ENCODE measurements at places on chromosomes 3 and 15.

GRCh38 chr15:77871852-77872371 is 205.6 kb downstream of the TBC1D2B start:
- no peak for DNase-seq

- DNase-seq = no peak
Measured at GRCh38 chr15:45114076-45114750, at the start of the genes DUOX2 and DUOXA2. DUOX2 (minus strand) TSS chr15:45114172; CDS start chr15:45113411, 761 bp downstream. DUOXA2 (plus strand) TSS chr15:45114326; CDS start chr15:45114606, 280 bp downstream.

DNA sequence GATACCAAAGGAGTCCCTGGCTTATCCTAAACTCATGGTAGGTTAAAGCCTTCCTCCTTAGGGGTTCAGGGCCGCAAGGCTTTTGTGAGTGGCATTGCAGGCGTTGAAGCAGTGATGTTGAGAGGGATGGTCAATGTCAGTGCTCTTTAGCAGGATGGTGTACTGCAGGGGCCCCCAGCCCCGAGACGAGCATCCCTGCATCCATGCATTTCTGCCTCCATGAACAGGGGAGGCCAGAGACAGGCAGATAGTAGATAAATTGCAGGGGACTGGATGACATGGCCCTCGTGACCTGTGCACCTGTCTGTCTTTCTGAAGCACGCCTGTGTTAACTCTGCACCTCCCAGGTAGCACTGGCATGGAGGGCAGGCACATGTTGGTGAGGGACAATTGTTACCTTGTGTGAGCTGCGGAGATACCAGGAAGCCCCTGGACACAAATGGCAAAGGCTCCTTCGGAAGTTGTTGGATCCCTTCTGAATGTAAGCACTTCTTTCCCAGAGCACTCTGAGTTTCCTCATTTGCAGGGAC is 133.5 kb downstream of the SNRPN start:
- DNase-seq = no peak

GRCh38 chr3:172106989-172107388 is 67.6 kb downstream of the FNDC3B start:
- no peak for DNase-seq

- no peak for DNase-seq
Measured at GRCh38 chr15:88905576-88905975, 7.6 kb downstream of the MFGE8 start.

GRCh38 chr3:22244761-22245521 is 493.9 kb upstream of the ZNF385D start:
- peak; percentile 94 for DNase-seq

DNA sequence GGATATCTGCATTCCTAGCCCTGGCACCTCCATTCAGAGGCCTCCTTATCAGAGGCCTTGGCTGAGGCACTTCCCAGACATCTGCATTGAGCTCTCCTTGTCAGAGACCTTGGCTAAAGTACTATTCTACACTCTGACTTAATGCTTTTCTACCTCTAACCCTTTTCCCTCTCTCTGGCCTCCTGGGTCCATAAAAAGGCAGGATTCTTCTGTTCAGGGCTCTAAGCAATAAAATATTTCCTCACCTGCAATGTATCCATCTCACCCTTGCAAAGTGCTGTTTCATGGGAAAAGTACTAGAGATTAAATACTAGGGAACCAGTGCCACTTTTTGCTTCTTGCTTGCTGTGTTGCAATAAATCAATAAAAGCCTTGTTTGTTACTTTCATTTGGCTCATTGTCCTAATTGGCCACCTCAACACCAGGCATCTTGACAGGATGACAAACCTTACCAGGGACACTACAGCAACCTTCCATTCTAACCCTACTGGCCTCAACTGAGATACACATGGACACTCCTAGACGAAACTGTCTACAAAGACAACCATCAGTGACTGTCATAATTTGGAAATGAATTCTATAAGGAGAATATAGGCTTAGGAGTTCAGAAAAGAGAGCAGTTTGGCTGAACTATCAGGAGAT is 106.5 kb upstream of the SETMAR start:
- no peak for DNase-seq

DNA sequence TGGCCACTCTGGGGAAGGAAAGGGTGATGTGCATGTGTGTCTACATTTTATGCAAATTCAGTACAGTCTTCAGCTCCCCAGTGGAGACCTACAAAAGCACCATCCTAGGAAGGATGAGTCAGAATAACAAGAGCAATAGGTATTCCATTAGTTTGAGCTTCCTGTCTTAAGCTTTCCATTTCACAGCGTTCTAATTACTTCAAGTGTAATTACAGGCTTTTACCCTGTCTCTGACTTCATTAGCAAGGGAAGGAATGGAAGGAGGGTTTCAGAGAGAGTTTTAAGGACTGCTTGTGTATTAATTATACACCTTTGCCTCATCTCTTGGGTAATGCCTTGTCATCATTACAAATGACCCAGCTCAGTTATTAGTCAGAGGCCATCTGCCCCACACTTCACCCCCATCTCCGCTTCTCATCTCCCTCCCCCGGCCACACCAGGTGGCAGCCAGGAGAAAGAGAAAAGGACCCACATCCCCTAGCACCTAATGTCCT is 202.8 kb upstream of the MRPL3 start:
- peak; percentile 7 for DNase-seq

- no peak for DNase-seq
Measured at GRCh38 chr15:41072013-41072412, 44.1 kb downstream of the INO80 start.

DNA sequence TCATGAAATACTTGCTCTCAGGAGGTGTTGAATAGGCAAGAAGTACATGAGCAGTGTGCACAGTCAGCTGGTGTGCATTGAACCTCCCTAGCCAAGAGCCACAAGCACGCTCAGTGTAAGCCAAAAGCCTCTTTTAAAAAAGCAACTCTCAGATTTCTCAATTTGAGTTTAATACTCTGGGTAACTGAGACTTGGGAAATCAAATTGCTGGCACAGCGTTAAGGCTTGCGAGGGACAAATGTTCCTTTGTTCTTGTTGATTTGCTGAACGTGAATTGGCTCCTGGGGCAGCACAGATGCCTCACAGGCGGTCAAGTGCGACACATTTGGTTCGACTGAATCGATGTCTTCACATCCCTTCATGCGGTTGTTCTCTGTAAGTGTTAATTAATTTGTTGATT is at the start of gene FAM240A:
Gene FAM240A (plus strand): TSS at position 202 of the 400 bp plus-strand sequence. CDS start 159 bp downstream, at position 361.
- no peak for DNase-seq

DNA sequence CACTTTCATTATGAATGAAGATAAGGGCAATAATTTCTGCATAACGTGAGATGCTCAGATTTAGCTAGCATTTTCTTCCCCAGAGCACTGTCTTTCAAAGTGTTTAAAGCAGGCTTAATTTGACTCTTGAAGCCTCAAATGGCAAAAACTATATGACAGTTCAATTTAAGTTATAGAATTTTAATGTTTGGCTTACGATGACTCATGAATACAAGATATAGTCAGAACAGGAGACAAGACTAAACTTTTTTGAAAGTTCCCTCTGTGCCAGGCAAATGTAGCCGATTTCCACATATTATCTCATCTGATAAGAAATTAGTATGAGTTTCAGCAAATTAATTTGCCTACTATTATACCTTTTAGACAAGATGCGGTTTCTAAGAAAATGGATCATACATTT is 19.6 kb downstream of the ABI3BP start:
- no peak for DNase-seq

DNA sequence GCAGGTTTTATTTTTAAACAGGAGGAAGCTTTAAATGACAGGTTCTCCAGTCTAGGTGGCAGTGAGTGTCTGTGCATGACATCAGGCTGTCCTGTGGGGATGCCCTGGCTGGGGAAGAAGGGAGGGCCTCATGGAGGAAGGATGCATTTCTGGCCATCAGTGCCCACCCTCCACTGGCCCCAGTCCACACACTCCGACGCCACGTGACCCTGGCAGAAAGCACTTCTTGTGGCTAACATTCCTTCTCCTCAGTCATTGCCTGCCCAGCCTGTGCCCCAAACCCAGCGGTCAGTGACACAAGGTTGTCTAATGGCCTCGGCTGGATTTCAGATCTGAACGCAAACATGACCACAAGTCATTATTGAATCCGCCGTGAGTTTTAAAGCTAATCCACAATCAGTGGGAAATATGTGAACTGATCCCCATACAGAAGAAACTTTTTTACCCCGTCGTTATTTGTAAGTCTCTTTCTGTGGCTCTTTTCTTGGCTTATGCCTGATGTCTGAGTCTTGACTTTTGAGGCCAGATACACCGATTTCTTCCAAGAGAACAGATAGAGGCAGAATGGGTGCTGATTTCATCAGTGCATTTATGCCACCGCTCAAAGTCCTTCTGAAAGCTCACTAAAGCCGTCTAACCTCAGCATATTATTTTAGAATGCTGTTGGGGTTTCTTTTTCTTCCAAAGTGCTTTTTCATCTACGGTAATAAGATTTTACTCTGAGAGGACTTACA is 17.3 kb upstream of the LRRK1 start:
- DNase-seq = no peak

DNA sequence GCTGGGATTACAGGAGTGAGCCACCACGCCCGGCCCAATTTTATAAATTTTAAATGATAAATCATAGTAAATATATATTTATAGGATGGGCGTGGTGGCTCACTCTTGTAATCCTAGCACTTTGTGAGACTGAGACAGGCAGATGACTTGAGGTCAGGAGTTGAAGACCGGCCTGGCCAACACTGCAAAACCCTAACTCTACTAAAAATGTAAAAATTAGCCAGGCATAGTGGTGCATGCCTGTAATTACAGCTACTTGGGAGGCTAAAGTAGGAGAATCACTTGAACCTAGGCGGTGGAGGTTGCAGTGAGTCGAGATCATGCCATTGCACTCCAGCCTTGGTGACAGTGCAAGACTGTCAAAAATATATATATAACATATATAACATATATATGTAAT is 26.4 kb downstream of the MFN1 start:
- no peak for DNase-seq

DNA sequence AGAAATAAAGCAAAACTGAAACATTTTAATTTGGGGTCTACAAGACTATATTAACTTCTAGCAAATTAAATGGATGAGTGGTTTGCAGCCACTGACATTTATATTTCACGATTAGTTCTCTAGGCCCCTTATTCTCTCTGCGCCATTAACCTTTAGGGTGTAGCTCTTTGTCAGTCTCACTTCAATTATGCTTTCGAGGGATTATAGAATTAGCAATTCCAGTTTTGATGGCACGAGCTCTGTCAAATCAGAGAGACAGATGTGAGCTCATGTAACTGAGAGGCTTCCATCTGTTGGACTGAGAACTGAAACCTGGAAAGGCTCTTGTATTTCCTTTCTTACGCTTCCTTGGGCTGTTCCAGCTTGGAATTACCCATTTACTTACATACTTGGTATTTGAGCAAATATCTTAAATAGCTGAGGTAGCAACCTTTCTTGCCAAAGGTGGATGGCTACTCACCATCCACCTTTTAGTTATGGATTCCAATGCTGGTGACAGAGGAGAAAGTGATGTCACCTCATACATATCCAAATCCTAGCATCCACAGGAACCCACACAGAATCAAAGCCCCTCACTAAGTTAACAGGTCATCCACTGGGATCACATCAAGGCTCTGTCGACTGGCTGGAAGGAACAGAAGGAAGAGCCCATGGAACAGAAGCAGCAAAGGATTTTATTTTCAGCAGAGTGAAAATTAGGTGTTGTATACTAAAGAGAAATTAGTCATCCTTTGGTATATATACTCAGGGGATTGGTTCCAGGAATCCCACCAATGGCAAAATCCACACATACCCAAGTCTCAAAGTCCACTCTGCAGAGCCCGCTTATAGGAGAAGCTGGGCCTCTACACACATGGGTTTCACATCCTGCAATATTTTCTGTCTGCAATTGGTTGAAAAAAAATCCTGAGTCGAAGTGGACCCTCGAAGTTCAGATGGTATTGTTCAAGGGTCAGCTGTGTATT is 20.8 kb downstream of the VGLL4 start:
- DNase-seq = no peak

- DNase-seq = peak; percentile 13
Measured at GRCh38 chr3:102394517-102394916, 40.3 kb upstream of the ZPLD1 start.

DNA sequence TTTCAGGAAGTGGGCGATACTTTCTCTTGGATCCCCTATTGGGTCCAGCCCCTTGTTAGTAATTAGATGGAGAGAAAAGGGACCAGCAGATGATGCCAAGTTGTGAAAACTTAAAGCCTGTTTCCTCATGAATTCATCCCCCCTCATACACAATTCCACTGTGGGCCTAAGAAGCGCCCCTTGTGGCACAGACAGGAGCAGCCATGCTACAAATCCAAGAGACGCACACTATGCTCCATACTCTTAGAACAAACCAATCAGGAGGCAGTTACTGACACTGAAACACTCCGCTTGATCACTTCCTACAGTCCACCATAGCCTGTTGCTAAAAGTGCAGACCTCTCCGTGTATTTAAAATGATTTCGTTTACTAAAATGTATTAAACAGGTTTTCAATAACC is 111.3 kb upstream of the ARRDC4 start:
- DNase-seq = no peak

DNA sequence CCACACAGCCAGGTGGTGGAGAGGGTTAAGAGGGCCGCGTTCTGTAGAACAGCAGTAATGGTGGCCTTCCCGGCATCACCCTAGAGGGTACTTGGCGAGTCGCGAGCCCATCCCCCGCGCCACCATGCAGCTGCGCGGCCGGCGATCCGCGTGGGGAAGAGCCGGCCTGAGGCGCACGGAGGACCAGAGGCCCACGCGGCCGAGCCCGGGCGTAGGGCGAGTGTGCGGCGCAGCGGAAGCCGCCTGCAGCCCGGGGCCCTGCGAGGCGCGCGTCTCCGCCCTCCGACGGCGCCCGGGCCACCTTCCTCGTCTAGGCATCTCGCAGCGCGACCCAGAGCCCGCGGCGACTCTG is 423 bp downstream of the TKT start:
- DNase-seq = peak; percentile 40

DNA sequence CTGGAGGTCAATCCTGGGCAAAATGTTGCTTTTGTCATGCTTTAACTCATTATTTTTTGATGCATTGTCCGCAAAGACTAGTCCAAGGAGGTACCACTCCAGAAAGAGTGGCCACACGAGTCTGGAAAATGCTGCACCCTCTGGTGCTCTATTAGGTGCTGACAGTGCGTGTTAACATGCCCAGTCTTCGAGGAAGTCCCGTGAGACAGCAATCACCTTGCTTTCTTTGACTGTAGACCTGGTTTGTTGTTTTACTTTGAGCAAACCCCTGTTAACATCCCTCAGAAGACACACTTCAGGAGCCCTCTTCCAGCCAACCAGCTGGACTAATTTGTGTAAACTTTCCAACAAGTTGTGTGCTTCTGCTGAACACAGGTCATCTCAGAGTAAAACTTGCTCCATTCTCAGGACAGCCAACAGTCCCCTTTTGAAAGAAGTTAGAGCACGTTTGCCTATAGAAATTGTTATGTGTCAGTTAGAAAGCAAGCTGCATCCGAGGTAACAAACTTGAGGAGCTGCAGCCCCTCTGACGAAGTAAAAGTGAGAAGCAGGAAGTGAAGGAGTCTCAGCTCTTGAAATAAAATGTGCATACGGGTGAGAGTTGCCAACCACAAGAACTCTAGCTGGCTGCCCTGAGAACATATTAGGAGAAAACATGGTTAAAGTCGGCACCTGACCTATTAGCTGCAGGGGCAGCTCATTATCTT is 205.0 kb downstream of the LPP start:
- DNase-seq = no peak
